CD8-positive, alpha-beta memory T cell (primary cell): ENCODE measurements at places on chromosomes 5 and 9.
A peak's percentile ranks its signal among the peaks of the same experiment; 100 is the strongest.

DNA sequence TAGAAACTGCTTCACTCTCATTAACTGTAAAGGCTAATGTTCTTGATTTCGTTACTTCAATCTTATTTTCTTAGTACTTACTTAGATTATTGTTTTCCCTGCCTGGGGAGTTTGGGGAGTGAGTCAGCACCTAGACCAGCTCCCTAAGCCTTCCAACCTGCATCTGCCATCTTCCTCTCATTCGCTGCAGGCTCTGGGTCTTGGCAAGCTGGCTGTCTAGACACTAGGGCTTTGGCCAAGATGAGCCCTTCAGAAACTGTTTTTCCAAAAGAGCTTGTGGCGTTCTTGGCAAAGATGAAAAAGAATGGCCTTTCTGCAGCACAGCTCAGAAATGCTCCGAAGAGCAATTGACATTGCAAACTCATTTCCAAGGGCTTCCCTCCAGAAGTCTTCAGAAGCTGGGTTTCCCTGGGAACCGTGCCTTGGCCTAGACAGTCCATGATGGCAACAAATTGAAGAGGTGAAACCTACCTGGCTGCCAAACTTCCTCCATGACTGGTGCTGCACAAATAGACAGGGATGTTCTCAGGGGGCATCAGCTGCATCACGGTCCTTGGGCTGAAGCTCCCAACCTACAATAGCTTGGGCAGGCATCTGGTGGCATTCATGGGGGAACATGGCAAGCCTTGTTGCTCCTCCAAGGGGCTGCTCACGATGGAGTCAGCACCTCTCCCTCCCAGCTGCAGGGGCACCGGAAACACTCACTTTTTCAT lies 76.6 kb downstream of the NSUN2 start:
- no peak for DNase-seq

DNA sequence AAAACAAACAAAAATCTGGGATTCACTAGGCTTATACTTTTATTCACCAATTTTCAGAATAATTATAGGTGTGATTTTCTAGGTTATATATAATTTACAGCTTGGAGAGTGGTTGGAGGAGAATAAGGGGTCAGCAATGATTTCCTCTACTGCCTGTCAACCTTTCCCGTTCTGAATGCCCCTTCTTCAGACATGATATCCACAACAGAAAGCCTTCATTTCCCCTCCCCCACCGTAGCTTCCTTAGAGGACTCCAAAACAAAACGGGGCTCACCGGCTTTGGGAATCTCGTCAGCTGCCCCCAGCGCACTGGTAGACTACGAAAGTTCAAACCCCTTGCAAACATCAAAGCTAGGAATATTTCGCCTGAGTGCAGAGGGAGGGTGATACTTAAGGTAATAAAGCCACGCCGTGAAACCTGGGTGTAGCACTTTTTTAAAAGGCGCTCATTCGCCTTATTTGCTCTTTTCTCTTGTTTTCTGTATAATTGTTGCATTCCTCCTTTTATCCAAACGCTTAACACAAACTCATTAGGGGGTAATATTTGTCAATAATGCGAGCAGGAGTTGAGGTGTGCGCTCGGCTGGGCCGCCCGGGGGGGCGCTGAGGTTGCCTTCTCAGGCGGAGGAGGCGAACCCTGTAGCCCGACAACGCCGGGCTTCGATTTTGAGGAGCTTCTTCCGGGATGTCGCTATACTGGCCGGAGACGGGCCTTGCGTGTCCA lies 2.4 kb downstream of the OTP start:
- no peak for DNase-seq

- DNase-seq: no peak
Measured at GRCh38 chr5:68450245-68450852, 234.8 kb downstream of the PIK3R1 start.

DNA sequence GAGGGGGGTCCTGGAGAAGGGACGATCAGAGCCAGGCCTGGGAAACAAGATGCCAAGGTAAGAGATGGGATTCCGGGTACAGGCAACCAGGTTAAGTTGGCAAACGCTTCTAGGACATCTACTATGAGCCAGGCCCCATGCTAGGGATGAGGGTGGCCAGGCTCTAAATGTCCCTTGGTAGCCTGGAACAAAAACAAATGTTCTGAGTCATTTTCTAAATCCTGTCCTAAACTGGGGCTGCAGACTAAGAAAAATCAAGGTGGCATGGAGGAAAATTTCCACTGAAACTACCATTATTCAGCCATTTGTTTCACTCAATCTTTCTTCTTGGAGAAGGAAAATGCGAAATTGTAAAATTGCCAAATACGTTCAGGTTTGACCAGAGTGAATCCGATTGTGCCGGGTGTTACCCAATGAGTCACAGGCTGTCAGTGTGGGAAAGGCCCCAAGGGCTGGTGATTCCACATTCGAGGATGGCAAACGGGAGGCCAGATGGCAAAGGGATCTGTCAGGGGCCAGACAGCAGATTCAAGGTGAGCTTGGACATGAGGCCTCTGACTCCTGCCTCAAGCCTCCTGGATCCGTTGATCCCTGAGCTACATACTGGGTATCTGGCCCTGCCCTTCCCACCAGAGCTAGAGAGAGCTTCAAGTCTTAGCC lies 57.6 kb downstream of the PAX5 start:
- DNase-seq: no peak

GRCh38 chr5:3564116-3564515 lies 31.5 kb upstream of the IRX1 start:
- no peak for DNase-seq

DNA sequence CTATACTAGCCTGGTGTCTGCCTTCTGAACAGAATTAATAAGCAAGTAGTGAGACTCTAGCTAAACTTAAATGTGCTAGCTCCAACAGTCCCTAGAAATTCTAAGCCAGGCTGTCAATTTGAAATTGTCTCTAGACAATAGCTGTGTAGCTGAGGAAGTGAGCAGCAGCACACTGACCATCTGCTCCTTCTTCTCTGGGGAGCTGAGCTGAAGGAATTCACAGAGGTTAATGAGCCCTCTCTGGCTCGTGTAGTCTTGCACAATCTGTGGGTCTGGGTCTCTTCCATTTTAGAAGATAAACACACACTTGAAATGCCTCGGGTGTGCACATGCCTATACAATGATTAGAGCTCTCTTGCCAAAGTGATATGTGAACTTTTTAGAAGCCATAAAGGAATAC lies 63.5 kb upstream of the BARX1 start:
- DNase-seq: no peak

GRCh38 chr5:82421119-82421518 lies 143.0 kb upstream of the RPS23 start:
- DNase-seq: no peak

DNA sequence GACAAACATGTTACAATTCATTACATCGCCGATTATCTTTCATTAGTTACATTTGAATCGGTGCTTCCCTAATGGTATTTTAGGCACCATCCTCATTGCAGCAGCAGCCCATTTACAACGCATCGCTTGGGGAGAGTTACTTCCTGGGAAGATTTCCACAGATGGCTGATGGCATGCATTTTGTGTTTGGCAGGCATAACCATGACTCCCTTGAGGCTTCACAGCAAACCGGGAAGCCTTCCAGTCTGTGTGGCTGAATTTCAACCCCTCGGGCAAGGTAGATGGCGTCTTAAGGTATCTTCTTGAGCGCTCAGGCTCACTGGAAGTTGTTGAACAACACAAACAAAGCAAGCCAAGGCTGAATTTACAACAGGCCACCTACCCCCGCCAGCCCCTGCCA lies 1.6 kb upstream of the DNAH5 start:
- DNase-seq: no peak

DNA sequence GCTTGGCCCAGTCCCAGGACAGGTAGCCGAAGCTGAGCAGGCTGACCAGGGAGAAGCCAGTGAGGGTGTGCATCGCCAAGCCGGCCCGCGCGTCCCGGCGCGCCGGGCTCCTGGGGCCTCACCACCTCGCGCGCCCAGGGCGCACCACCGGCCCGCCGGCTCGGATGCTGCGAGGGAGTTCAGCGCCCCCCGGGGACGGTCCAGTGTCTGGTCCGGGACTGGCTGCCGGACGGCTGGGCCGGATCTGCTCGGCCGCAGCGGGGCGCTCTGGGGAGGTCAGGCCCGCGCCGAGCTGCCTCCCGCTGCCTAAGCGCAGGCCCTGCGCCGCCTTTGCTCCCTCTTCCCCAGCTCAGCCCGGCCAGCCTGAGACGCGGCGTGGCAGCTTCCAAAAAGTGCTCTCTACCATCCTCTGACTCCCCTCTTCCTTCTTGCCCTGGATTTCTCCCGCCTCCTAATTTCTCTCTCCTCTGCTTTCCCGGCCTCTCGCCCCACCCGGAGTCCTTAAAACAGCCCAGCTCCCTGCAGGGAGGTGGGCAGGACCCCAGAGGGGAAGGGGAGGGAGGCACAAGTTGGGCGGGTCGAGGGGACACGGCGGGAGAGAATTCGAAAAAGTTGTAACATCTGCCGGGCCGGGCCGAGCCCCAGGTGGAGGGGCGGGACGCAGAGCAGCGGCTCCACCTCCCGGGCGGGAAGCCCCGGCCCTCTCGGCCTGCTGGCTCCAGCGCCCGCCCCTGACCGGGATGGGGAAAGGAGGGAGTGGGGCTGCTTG lies at the start of gene ARSI:
ARSI (minus strand) TSS at position 605 of the 769 bp plus-strand sequence; CDS start at position 73, 532 bp downstream.
- DNase-seq: no peak

- no peak for DNase-seq
Measured at GRCh38 chr9:81890104-81890503, 38.1 kb upstream of the SPATA31D4 start.

- DNase-seq: no peak
Measured at GRCh38 chr9:108363311-108363710, 492.5 kb downstream of the ACTL7B start.

- no peak for DNase-seq
Measured at GRCh38 chr9:8727191-8727590, 927.6 kb upstream of the DMAC1 start.

GRCh38 chr5:177133853-177134696 lies 502 bp downstream of the NSD1 start:
- peak; percentile 65 for DNase-seq

GRCh38 chr9:93301911-93302541 lies 118.1 kb downstream of the WNK2 start:
- DNase-seq: no peak

DNA sequence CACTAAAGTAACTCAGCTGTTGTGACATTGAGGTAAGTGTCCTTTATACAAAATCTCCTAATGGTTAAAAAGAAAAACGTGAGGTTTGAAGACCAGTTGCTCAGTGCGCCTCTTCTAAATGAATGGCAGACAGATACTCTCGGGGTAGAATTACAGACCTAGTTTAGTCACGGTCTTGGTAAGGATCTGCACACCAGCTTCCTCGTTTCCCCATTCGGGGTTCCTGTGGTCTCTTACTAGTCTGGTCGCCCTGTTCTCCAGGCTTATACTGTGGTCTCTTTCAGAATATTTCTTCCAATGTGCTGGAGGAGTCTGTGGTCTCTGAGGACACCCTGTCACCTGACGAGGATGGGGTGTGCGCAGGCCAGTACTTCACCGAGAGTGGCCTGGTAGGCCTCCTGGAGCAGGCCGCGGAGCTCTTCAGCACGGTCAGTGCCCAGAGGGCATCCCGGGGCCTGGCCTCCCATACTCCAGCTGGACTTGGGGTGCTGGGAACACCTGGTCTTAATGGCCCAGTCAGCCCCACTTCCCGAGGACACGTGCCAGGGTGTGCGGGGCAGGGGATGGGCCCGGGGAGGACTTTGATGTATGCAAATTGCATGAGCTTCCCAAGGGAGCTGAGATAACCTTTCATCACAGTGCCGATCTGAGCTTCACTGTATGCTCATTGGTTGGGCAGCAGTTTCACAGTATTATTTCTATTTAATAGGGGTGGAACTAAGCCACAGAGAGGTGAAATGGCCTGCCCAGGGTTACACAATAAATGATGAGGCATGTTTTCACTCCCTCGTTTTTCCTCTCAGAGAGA lies 224.5 kb downstream of the DOCK8 start:
- no peak for DNase-seq

GRCh38 chr5:54867310-54867944 lies 118.0 kb downstream of the ESM1 start:
- peak; percentile 51 for DNase-seq
